ENCODE measurements at places on chromosomes 13 and 19.

DNA sequence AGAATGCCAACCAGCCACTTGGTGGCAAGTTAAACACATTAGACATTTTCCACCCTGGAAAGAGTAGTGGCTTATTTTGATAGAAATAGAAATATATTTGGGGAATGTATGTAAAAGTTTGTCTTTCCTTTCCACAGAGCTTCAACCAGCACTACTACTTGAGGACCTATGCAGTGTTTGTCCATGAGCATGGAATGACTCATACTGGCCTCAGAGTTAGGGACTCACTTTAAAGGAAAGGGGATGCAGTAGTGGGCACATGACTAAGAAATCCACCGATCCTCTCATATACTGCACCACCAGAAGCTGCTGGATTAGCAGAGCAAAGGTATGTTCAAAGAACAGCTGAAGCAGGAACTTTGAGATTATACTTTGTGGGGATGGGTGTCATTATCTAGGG, 62.6 kb downstream of the LACC1 start:
- DNase-seq = peak; percentile 4

- peak; percentile 17 for DNase-seq
Observed at GRCh38 chr19:57057036-57057686, 62.6 kb upstream of the USP29 start.

DNA sequence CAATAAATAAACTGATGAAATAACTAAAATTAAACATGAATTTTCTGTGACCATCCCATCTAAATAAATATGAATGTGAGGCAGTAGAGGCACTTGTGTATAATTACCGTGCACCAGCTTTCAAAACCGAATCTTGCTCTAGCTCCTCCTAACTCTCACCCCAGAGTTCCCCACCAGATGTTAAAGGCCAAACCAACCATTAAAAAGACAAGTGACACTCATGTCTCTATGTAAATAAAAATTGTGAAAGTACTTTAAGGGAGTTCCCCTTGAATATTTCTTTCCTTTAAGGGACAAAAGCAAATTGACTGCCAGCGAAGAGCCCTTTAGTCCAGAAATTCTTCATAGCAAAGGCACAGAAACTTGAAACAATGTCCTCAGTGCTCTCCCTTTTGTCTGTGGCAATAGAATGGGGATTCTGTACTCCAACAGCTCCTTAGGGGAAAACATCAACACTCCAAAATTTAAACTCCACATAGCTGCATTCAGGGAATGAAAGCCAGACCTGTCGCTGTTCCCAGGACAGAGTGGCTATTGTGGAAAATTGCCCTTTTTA, 101.7 kb upstream of the SOX21 start:
- DNase-seq = no peak

DNA sequence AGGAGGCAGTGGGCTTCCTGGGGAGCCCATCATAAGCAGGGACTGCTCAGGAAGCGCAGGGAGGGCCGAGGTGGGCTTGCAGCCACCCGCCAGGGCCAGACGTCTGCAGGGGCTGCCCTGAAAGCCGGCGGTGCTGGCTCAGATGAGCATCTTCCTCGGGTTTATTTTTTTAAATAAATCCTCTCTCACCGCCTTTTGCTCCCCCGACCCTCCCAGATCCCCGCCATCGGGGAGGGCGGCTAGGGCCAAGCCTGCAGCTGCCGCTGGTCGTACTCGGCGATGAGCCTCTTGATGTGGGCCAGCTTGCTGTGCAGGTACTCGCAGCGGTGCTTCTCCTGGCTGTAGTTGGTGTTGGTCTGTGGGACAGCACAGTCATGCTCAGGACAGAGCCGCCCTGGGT, 6.6 kb upstream of the ISYNA1 start:
- no peak for DNase-seq

GRCh38 chr13:32310134-32310706, 4.9 kb downstream of the ZAR1L start:
- DNase-seq = no peak

- no peak for DNase-seq
Observed at GRCh38 chr13:21849323-21849722, 178.4 kb downstream of the FGF9 start.

GRCh38 chr19:40521276-40521675, 54.5 kb downstream of the SPTBN4 start:
- no peak for DNase-seq

GRCh38 chr19:5718037-5718578, 1.8 kb downstream of the LONP1 start:
- peak; percentile 34 for DNase-seq

- no peak for DNase-seq
Observed at GRCh38 chr13:95452375-95452774, 100.1 kb upstream of the CLDN10 start.

DNA sequence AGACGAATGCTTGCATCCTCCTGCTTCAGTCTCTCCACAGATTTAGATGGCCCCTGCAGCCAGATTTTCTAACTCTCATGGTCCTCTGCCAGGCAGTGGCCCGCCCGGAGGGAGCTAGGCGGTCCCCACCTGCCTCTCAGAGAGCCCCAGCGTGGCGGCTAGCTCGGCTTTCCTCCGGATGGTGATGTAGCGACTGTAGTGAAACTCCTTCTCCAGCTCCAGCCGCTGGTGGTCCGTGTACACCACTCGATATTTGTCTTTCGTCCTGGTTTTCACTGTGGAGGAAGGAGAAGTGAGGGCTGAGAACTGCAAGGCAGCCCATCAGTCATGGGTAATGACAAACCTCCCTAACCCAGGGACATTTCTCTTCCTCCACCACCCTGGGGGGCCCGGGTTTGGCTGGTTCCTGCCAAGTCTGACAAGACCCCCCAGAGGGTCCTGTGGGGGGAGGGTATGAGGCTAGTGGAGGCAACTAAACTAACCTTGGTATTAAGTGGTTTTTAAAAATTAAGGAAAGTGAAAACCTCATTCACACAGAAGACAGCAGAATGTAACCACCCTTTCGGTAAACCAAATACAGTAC, 4.3 kb downstream of the CDX2 start:
- no peak for DNase-seq

- DNase-seq = no peak
Observed at GRCh38 chr13:24984134-24984533, 111.8 kb upstream of the PABPC3 start.

DNA sequence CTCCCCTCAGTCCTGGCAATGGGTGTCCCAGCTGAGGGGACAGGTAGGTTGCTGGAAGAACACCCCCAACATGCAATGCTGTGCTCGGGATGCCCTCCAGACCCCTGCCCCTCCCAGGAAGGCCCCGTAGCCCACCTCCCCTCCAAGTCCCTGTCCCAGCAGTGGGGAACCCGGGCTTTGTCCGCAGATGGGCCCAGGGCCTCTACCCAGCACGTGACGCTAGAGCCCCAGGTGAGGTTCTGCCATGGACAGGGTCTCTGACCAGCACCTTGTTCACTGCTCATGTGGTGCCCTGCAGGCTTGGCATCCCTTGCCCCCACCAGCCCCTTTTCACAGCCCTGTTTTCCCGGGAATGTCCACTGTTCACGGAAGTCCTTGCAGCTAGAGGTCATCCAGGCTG, 220.0 kb upstream of the SGCG start:
- DNase-seq = no peak

- DNase-seq = no peak
Observed at GRCh38 chr13:24632382-24633121, 47.7 kb upstream of the ATP12A start.

DNA sequence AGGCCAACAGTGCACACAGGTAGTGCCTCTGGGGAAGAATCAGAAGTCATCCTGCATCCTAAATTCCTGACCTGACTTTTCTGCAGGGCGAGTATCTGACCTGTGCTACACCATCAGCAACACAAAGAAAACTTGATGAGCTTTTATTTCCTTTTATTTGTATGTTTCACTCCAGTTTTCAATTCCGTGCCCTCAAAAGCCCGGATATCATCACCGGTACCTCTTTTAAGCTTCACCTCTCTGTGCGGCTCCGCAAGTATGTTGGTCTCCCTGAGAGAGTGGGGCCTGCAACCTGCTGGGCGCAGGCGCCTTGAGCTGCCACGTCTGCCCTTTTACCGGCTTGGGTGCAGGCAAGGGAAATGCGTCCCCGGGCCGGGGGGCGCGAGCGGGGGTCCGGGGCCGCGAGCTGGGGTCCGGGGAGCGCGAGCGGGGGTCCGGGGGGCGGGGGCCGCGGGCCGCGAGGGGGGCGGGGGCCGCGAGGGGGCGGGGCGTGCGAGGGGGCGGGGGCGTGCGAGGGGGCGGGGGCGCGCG, 4.3 kb upstream of the DUXA start:
- no peak for DNase-seq

DNA sequence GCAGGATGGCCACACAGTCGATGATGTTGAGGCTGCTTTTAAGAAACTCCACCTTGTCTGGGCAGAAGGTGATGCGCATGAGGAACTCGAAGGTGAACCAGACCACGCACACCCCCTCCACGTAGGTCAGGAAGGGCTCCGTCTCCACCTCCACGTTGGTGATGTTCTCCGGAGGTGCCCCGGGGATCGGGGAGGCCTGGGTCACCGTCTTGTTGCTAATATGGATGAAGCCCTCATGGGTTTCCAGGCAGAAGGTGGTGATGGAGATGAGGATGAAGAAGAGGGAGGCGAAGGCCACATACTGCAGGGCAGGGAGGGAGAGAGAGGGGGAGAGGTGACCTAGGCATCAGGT, 5.4 kb downstream of the KCNC3 start:
- no peak for DNase-seq
